ENCODE measurements at places on chromosomes 3 and 15.

- no peak for DNase-seq
These were observed 292.3 kb downstream of the ADAMTS17 start for GRCh38 chr15:100049483-100049882.

- DNase-seq = no peak
These were observed 457.9 kb upstream of the ALCAM start for GRCh38 chr3:104908761-104909160.

DNA sequence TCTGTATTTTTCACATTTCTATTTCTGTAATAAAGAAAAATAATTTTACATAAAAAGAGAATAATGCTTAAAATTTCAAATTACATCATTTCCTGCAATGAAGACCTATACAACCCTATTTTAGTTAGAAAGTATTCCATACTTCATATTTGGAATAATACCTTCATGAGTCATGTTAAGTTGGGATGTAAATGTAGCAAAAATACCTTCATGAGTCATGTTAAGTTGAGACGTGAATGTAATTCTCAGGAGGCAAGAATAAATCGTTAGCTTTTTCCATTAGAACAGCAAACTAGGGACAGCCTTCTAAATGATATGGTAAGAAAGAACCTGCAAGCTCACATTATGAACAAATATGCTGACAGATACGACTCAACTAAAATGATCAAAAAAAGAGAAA is 91.9 kb downstream of the NAALADL2 start:
- DNase-seq = no peak

DNA sequence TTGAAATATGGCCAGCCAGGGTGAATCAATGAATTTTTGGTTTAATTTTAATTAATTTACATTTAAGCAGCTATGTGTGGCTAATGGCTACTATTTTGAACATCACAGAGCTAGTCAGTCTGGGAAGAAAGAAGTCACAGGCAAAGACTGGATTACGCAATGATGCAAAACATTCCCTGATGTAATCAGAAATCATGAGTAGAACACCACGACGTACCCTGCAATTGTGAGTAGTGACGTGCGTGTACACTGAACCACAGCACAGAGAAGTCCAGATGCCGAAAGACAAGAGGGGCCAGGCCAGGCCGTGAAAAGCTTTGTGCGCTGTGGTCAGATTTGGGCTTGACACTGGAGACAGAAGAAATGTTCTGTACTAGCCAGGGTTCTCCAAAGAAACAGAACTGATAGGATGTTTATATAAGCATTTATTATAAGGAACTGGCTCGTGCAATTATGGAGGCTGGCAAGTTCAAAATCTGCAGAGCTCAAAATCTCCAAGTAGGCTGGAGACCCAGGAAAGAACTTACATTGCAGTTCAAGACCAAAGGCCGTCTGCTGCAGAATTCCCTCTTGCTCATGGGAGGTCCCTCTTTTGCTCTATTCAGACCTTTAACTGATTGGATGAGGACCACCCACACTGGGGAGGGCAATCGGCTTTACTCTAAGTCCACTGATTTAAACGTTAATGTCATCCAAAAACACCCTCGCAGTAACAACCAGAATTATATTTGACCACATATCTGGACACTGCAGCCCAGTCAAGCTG is 44.6 kb downstream of the SH3BP5 start:
- peak; percentile 68 for DNase-seq

- no peak for DNase-seq
These were observed 494.1 kb downstream of the ZNF385D start for GRCh38 chr3:21256932-21257331.

GRCh38 chr15:96053031-96053780 is 277.3 kb upstream of the NR2F2 start:
- DNase-seq = no peak

DNA sequence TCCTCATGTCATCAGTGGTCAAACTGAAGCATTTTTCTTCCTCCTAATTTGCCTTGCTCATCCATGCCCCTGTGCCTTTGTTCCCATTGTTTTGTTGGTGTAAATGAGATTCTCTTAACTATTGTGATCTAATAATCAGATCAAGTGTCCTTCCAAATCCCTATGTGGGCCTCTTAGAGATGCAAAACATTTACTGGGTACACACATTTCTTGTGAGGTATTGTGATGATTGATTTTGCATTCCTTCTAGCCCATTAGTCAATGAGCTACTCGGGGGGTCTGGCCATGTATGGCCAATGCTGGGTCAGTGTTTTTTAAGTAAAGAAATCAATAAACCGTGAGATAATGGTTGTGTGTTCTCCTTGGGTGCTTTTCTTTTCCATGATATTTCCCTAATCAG is 580.4 kb downstream of the VGLL3 start:
- no peak for DNase-seq

DNA sequence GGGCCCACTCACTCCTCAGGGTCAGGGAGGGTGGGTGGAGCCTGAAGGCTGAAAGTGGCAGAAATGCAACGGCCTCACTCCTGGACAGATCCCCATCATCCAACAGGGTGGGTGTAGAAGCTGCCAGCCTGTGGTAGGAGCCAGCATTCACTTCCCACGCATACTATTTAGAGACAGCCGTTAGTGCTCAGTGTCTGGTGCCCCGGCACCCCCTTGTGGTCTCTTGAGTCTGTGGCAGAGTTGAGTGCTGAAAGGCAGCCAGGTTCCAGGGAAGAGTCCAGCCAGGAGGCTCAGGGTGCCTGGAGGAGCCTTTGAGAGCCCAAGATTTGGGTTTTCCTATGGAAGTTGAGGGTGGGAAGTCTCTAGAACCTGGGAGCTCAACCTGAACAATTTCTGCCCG is 2.1 kb upstream of the GNAT1 start:
- peak; percentile 30 for DNase-seq

DNA sequence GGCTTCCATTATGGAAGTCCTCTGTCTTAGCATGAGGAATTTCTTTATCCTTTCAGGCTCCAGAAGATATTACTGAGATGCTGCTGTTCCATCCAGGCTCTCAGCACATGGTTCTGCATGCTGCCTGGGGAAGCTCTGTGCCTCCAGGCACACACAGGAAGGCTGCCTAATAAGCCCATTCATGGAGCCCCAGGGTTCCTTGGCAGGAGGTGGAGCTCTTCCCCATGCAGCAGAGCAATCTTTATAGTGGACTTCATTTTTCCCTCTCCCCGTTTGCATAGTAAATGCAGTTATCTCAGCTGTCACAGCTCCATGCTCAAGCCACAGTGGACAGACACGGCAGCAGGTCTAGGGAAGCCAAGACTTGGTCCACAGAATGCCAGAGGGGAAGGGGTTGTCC is 57.6 kb downstream of the BOC start:
- no peak for DNase-seq

DNA sequence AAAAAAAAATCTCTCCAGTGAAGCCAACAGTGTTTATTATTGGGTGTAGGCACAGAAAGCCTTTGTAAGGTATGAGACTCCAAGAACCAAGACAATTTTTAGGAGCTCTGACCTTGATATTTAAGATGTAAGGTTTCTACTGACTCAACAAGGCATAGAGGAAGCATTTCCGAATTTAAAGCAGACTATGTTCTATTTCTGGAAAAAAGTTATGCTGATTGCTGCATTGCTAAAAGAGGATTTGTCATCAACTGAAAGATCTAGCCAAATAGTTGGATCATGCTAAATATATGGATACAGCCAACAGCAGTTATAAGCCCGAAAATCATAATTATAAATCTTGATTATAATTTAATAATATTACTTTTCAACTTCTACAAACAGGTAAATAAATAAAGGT is 53.3 kb upstream of the MELTF start:
- DNase-seq = no peak

- no peak for DNase-seq
These were observed 187.7 kb downstream of the FOXB1 start for GRCh38 chr15:60191821-60192220.

- no peak for DNase-seq
These were observed 2.6 kb downstream of the ITIH1 start for GRCh38 chr3:52779837-52780585.

DNA sequence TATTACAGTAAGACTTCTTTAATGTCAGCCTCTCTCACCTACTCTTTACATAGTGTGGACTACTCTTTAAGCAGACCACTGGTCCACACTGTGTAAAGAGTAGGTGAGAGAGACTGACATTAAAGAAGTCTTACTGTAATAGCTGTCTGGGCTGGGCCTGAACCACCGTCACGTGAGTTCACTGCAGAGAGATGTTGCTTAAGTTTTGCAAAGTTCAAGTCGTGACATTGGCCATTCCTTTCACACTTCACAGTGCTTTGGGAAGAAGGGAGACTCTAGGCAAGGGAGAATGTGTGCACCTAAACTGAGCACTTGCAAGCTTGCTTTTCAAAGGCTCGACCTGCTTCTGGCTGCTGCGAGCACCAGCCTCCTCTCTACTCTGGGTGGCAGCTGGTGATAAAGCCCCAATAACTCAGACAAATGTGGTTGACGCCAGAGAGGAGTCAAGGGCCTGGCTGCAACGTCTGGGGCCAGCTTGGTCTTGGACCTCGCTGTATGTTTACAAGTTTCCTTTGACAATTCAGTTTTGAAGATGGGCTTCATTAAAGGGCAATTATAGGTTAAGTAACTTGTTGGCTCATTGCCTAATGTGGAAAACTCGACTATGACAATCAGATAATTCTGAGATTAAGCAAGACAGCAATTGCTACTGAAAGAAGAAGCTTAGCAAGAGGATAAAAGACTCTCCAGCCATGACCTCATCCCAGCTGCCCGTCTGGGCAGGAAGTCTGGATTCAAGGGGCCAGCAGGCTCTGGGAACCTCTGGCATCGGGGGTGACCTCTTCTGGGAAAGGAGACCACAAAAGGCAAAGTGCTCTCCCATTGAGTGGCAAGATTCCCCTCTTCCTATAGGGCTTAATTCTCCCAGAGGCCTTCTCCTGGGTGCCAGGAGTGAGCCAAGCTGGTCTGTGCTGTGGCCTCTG is 242.1 kb upstream of the TLE3 start:
- DNase-seq = peak; percentile 19

GRCh38 chr3:183485585-183485984 is 57.2 kb upstream of the MCF2L2 start:
- DNase-seq = no peak

DNA sequence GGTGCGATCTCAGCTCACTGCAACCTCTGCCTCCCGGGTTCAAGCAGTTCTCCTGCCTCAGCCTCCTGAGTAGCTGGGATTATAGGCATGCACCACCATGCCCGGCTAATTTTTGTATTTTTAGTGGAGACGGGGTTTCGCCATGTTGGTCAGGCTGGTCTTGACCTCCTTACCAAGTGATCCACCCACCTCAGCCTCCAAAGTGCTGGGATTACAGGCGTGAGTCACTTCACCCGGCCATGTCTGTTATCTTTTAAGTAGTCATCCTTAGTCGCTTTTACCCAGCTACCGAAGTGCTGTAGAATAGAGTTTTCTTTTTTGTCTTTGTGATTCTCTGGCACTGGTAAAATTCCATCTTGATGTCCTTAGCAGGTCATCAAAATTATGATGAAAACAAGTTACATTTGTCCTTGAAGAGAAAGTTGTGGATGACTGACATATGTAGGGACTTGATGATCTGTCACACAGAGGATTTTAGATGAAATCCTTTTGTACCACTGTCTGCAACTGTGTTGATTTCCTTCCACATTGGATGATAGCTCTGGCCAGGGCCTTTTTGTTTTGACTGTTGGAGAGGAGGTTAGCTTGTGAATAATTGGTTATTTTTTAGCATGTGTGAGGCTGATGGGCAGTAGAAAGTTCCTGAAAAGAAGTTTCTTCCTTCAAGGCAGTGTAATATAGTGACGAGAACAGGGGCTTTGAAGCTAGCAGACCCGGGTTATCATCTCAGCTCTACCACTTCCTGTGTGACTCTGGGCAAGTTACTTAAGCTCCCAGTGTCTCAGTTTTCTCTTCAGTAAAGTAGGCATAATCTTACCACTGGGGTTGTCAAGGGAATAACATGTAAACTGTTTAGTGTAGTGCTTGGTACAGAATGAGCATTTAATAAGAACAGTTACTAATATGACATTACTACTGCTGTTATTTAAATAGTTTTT is 18.8 kb downstream of the ATG7 start:
- DNase-seq = peak; percentile 65

DNA sequence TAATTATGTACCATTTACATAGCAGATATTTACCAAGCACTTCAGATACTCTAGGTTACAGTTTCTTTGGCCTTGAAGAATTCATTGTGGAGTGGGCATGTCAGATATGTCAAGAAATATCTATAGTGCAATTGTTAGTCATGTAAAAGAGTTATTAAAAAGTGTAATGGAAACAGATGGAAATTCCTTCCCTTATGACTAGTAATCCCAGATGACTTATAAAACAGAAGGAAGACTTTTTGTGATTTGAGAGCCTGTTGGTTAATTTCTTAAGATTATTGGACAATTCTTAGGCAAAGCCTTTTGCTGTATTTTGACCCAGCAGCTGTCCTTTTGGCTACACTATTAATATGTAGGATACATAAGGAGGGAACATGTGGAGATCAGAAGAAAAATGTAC is 708.9 kb upstream of the NECTIN3 start:
- no peak for DNase-seq

GRCh38 chr3:110984456-110985250 is 87.0 kb upstream of the NECTIN3 start:
- DNase-seq = no peak

- DNase-seq = no peak
These were observed 28.6 kb downstream of the MAGEF1 start for GRCh38 chr3:184683234-184683633.

GRCh38 chr3:131995891-131996290 is 38.9 kb downstream of the CPNE4 start:
- no peak for DNase-seq

- no peak for DNase-seq
These were observed 29.4 kb downstream of the SLC22A14 start for GRCh38 chr3:38311476-38311875.

All from CD4-positive, alpha-beta T cell treated with Interleukin-1 beta for 1 hour (primary cell).